ENCODE measurements at places on chromosomes 3 and 15.

DNA sequence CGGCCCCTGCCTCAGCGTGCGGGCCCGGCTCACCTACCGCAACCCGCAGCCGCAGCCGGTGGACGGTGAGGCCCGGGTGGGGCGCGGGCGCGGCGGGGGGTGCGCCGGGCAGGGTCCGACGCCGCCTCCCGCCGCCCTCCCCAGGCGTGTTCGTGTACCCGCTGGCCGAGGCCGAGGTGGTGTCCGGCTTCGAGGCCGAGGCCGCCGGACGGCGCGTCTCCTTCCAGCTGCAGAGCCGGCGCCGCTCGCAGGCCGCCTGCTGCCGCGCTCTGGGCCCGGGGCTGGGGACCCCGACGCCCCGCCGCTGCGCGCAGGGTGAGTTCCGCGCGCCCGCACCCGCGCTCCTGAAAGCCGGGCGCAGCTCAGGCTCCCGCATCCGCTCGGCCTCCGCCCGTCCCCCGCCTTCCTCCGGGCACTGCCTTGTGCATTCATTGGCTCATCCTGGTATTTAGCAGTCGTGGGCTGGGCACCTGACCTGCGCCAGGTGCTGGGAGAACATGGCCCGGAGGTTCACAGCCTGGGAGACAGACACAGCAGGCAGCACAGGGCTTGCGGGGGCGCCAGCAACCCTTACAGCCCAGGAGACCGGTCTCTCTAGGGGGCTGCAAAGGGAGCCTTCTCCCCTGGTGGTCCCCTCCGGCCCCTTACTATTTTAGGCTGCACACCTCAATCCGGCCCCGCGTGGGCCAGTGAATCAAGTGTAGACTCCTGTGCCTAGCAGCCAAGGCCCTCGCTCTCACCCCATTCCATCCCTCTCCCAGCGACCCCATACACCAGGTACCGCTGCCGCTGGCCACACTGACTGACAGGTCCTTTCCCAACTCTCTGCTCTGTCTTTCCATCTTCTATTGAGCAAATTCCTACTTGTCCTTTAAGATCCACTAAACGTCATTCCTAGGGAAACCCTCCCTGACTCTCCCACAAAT is 1.5 kb downstream of the VWA5B2 start:
- DNase-seq = no peak

DNA sequence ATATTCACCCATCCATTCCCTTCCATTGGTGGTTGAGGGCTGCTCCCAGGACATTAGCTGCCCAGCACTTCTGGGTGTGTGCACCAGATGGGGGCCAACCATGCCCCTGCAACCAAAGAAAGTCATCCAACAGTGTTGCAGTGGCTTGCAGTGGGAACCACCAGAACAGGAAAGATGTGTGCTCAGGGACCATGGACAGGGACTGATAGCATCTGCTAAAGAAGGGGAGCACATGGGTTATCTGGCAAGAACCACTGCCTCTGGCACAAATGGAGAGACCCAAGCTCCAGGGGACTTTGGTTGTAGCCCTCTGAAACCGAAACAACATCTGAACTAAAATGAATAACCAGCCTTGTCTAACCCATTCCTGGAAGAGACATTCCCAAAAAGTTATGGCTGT is 8.1 kb downstream of the DCLK3 start:
- no peak for DNase-seq

DNA sequence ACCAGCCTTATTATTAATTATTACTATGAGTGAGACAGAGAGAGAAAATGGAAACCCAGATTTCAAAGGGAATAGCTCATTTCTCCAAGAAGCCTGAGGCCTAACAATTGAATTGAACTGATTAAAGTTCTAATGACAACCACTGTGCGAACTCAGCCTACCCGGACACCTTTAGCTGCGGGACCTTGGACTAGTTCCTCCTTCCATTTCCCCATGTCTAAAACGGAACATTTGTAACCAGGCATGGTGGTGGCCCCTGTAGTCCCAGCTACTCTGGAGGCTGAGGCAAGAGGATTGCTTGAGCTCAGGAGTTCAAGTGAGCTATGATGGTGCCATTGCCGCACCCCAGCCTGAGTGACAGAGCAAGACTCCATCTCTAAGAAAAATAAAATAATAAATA is 16.4 kb upstream of the RTP2 start:
- no peak for DNase-seq

GRCh38 chr3:145623349-145623748 is 537.6 kb downstream of the PLOD2 start:
- no peak for DNase-seq

DNA sequence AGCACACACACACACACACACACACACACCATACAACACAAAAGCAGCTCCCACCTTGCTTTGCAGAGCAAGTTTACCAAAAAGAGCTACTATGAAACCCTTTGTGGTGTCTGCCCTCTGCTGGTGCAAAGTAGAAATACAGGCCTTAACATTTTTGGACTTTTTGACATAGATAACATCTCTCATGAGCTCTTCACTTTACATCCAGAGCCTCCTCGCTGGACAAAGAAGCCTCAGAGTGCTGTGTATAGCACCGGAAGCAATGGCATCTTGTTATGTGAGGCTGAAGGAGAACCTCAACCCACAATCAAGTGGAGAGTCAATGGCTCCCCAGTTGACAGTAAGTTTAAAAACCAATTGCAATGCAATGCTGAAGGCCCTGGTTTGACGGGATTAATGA is 157.9 kb downstream of the CHL1 start:
- peak; percentile 38 for DNase-seq

- DNase-seq = peak; percentile 74
These were observed 221.0 kb downstream of the ZMAT3 start for GRCh38 chr3:178850450-178851190.

DNA sequence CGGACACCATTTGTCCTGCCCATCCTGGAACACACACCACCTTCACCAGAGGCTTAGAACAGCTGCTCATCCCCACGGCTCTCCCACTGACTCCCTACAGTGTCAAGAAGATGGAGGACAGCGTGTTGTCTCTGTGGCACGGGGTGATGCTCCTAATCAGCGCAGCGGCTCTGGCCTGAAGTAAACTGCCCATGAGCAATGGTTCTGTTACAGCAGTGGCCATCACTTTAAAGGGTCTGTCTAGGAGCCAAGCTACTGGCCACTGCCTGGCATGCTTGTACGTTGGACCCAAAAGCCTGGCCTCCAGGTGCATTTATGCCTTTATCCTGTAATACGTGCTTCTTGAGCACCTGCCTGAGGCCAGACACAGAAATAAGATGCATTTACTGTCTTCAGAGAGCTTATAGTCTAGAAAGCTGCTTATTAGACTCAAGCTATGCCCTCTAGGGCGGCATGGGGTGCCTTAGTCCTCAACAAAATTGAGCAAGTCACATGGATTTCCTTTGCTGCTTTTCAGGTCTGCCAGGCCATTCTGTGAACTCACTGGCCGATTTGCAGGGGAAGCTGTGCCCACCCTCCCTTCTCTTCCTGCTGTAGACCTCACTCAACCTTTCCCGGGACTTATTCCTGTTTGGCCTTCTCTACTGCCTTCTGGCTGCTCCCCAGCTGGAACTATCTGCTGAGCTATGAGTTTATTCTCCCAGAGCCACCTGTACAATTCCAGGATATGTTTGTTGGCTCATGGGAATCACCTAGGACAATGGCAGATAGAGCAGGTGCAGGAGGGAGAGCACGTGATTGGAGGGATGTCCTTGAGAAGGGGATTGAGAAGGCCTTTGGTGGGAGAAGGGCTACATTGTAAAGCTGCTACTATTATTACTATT is 51.9 kb downstream of the STARD5 start:
- no peak for DNase-seq

DNA sequence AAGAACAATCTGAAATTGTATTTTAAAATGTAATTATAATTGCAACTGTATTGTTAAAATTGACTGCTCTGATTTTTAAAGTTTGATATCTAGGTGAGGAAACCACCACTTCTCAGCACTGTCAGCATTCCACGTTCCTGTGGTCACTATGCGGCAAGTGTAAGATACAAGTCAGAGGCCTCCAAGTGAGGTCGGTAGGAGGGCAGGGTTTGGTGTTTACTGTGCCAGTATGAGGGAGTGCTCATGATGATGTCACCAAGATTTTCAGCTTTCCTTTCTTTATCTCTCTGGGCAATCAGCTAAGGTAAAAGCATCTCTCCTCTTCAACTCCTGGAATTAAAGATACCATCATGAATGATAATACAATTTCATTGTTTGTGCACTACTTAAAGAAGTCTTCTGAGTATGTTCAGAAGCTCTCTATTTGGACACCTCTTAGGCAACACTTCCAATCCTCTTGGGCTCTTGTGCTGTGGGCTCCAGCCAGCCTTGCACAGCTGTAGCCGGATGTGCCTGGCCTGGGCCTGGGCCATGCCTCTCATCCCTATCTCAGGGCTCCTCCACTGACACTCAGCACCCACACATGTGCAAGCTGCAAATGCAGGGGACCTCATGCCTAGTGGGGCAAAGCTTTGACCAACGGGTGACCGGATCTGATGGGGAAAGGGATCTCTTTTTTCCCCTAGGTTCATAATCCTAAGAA is 42.9 kb downstream of the CCR3 start:
- no peak for DNase-seq

DNA sequence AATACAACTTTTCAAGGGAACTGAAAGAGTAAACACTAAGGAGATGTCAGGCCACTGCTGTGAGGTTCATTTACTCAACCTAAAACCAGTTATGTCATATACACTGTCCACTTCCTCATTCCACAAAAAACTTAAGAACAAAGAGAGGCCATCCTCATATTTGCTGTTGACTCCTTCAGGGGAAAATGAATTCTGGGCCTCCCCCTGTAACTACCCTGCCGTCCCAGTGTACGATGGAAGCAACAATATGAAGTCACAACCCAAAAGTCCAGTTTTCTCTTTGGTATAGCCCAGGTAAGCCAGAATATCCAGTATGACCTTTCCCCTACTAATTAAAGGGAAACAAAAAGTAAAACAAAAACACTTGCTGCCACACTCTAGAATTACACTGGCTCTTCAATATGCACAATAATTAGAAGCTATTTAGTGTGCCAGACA is 16.2 kb downstream of the CEP152 start:
- DNase-seq = peak; percentile 43

DNA sequence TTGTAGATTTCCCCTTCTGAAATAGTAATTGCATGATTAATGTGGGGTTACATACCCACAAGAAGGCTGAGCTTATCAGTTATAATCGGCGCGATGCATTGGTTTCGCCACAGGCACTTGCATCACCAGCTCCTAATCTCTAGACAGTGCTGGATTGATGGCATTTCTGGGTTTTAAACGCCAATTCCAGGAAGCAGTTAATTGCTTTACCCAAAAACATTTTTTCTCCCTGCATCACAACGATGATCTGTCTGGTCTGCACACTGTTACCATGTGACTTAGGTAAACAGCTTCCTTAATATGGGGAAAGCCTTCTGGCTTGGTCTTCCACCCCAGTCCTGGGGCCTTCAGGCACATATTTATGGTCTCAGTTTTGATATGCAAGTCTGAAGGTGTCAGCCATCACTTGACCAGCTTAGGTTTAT is 70.0 kb upstream of the HEG1 start:
- DNase-seq = peak; percentile 90

- no peak for DNase-seq
These were observed 53.7 kb downstream of the ZIC1 start for GRCh38 chr3:147462856-147463255.

DNA sequence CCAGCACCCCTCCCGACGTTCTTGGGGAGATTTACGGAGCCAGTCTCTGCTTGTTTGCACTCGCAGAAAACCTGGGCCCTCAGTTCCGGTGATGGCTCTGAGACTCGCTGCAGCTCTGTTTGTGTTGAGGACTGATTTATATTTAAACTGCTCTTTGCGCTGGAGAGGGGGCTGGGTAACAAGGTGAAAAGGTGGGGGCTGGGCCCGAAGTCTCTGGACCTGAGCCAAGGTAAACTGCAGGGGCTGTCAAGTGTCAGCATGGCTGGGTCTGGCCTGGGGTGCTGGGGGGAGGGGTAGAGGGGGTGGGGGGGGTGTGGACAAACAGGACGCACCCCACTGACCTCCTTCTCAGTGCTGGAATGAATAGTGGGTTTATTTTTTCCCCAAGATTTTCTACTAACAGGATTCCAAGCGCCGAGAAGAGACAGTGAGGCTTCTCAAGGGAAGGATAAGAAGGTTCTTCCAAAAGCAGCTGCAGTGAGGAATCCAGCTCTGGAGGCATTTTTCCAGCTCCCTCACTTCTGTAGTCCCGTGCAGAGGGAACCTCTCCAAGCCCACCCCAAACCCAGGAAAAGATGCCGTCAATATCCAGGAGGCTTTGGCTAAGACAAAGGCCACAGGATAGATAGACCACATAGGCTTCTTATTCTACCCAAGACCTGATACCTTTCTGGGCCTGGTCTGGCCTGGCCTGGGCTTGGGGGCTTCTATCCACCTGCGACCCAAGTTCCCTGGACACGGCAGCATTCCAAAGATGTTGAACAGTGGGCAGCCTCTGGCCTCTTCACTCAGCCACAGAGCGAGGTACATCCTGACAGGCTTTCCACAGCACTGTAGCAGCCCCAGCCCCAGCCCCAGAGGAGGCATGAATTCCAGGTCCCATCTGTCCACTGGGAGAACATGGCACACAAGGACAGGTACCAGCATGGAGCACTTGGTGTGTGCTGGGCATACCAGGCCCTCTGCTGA is 938 bp upstream of the SLCO2A1 start:
- DNase-seq = no peak

All from fibroblast of skin of back (primary cell).